ENCODE measurements at places on chromosomes 3 and 15. TPM values are rescaled to one million over a fixed set of nuclear protein-coding genes. Genes with fewer than 3 reads are reported as not detected.

GRCh38 chr3:196336319-196337145 is 1.7 kb downstream of the TM4SF19 start:
- no peaks in the 10 kb centered on the region for H3K36me3 ChIP-seq
- DNase-seq, result no peak
- no peak overlapping the region for H3K4me3 ChIP-seq
- no peak overlapping the region for H3K27ac ChIP-seq
- H3K27me3 ChIP-seq, result no peaks in the 10 kb centered on the region
- H3K4me1 ChIP-seq, result no peaks in the 10 kb centered on the region

GRCh38 chr3:27712136-27713077 is 9.7 kb downstream of the EOMES start:
- H3K4me1 ChIP-seq, result peaks cover 27% of the 10 kb centered on the region
- H3K27me3 ChIP-seq, result peaks cover 4% of the 10 kb centered on the region
- no peaks in the 10 kb centered on the region for H3K36me3 ChIP-seq
- H3K4me3 ChIP-seq, result peak overlapping the region; percentile 30

- H3K4me1 ChIP-seq, result no peaks in the 10 kb centered on the region
- H3K27ac ChIP-seq, result no peak overlapping the region
- H3K27me3 ChIP-seq, result no peaks in the 10 kb centered on the region
- H3K4me3 ChIP-seq, result no peak overlapping the region
- no peaks in the 10 kb centered on the region for H3K36me3 ChIP-seq
These were observed 108.3 kb upstream of the CHL1 start for GRCh38 chr3:88267-88666.

GRCh38 chr15:57746786-57747185 is 40.3 kb downstream of the POLR2M start:
- H3K4me1 ChIP-seq, result no peaks in the 10 kb centered on the region
- DNase-seq, result no peak
- no peak overlapping the region for H3K27ac ChIP-seq
- H3K27me3 ChIP-seq, result no peaks in the 10 kb centered on the region
- H3K4me3 ChIP-seq, result no peak overlapping the region

DNA sequence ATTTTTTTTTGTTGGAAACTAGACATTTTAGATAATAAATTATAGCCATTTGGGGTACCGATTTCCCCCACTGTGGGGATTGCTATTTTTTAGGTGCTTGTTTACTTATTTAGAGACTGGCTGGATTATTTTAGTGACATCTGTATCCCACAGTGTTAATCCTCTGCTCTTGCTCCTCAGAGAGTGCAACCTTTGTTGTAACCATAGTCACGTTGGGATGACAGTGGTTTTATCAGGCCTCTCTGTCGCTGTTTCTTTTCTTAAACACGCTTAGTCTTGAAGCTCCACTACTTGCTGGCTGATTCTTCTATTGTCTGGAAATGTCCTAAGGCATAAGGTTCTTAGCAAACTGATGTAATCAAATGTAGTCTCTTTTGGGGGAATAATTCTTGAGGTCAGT is 451.6 kb upstream of the SEMA6D start:
- H3K4me3 ChIP-seq, result no peak overlapping the region
- H3K27ac ChIP-seq, result no peak overlapping the region
- H3K4me1 ChIP-seq, result no peaks in the 10 kb centered on the region
- no peaks in the 10 kb centered on the region for H3K27me3 ChIP-seq
- no peak for DNase-seq

DNA sequence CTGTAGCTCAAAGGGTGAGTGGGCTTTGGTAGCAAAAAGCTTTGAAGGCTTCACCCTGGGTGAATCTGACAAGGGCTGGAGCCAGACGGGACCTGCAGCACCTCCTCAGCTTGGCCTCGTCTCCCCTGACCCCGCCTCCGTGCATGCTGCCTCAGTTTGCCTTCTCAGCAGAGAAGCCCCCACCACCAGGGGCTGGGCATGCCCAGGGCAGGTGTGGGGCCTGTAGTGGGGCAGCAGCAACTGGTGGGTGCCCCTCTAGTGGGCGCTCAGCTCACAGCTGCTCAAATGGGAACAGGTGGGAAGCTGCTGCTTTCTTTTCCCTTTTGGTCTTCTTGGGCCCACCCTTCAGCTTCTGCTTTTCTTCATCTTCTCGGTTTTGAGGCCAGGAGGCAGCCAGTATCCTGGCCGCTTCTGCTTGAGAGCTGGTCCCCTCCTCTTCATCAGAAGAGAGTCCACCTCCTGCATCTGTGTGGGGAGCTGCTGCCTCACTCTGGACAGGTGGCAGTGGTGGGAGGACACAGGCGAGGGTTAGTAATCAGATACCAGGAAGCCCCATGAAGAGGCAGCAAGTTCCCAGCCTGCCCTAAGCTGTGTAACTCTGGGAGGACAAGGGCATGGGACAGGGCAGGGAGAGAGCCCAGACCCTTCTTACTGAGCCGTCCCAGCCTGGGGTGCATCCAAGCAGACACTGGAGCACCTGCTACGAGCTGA is 21.0 kb downstream of the TMEM43 start:
- no peak overlapping the region for H3K4me3 ChIP-seq
- H3K4me1 ChIP-seq, result peaks cover 40% of the 10 kb centered on the region
- no peaks in the 10 kb centered on the region for H3K27me3 ChIP-seq
- H3K36me3 ChIP-seq, result peaks cover 26% of the 10 kb centered on the region
- peak; percentile 30 for DNase-seq

DNA sequence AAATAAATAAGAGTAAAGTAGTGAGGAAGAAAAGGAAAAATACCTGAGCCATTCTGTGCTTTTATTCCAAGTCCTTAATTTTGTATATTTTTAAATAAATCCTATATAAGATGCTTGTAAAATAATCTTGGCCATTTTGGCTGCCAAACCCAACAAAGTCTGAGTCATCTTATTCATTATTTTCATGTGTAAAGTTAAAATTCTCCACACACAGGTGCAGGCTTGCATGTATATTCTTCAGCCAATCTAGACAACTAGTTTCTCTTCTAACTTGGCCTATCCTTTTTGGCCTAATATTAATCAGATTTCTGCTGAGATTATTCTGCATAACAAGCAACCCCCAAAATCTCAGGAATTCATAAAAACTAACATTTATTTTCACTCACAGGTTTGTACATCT is 189.8 kb upstream of the ATP11B start:
- no peak overlapping the region for H3K27ac ChIP-seq
- H3K4me3 ChIP-seq, result no peak overlapping the region

DNA sequence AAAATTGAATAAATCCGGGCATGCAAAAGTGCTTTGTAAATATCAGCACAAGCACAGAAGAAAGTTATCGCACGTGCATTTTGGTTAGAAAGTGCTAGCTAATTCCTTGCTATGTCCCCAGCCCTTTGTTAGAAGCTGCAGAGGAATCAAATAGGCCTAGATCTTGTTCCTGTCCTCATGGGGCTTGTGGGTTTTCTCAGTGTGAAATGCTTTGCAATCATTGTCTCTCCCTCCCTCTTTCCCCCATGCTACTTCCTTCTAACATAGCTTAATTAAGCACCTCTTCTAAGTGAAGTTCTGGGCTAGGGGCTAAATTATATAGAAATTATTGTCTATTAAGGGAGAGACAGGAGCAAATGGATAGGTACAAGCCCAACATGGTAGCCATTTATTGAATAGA is 271.7 kb downstream of the RPLP1 start:
- no peaks in the 10 kb centered on the region for H3K4me1 ChIP-seq
- H3K27me3 ChIP-seq, result no peaks in the 10 kb centered on the region
- no peak for DNase-seq
- no peaks in the 10 kb centered on the region for H3K36me3 ChIP-seq

- H3K4me1 ChIP-seq, result peaks cover 18% of the 10 kb centered on the region
- H3K27me3 ChIP-seq, result no peaks in the 10 kb centered on the region
- no peak overlapping the region for H3K4me3 ChIP-seq
- no peak overlapping the region for H3K27ac ChIP-seq
- no peaks in the 10 kb centered on the region for H3K36me3 ChIP-seq
- peak; percentile 83 for DNase-seq
These were observed 7.9 kb upstream of the CYP11A1 start for GRCh38 chr15:74375303-74375693.

- no peaks in the 10 kb centered on the region for H3K4me1 ChIP-seq
- H3K4me3 ChIP-seq, result no peak overlapping the region
- DNase-seq, result no peak
- no peak overlapping the region for H3K27ac ChIP-seq
- peaks cover 34% of the 10 kb centered on the region for H3K36me3 ChIP-seq
These were observed 40.6 kb downstream of the DPP8 start for GRCh38 chr15:65476903-65477302.

- no peak overlapping the region for H3K27ac ChIP-seq
- no peaks in the 10 kb centered on the region for H3K36me3 ChIP-seq
- no peak for DNase-seq
- H3K4me3 ChIP-seq, result no peak overlapping the region
- H3K4me1 ChIP-seq, result no peaks in the 10 kb centered on the region
These were observed 133.3 kb downstream of the MDFIC2 start for GRCh38 chr3:70179111-70179510.

GRCh38 chr3:102106416-102107097 is 257.2 kb downstream of the NFKBIZ start:
- H3K27ac ChIP-seq, result no peak overlapping the region
- no peaks in the 10 kb centered on the region for H3K36me3 ChIP-seq
- no peak overlapping the region for H3K4me3 ChIP-seq
- no peaks in the 10 kb centered on the region for H3K4me1 ChIP-seq
- DNase-seq, result no peak

DNA sequence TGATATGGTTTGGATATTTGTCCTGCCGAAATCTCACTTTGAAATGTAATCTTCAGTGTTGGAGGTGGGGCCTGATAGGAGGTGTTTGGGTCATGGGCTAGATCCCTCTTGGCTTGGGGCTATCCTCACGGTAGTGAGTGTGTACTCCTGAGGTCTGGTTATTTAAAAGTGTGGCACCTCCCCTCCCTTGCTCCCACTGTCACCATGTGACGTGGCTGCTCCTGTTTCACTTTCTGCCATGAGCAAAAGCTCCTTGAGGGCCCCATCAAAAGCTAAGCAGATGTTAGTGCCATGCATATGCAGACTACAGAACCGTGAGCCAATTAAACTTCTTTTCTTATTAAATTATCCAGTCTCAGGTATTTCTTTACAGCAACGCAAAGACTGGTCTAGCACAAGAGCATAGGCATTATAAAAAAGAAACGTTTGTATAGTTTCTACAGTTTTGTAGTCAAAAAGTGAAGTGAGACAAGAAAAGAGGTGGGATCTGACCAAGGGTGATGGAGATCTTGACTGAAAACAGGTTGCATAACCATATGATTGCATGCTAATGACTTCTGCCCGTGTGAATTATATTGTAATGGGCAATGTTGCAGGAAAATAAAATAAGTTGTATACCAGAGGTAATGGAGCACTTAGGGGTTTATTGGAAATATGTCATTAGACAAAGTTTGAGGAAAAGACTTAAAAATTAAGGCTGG is 28.5 kb upstream of the CLASP2 start:
- DNase-seq, result no peak
- no peaks in the 10 kb centered on the region for H3K27me3 ChIP-seq
- no peak overlapping the region for H3K27ac ChIP-seq
- H3K36me3 ChIP-seq, result no peaks in the 10 kb centered on the region
- no peak overlapping the region for H3K4me3 ChIP-seq

- no peaks in the 10 kb centered on the region for H3K36me3 ChIP-seq
- H3K4me3 ChIP-seq, result no peak overlapping the region
- no peaks in the 10 kb centered on the region for H3K27me3 ChIP-seq
- no peak overlapping the region for H3K27ac ChIP-seq
- no peak for DNase-seq
- no peaks in the 10 kb centered on the region for H3K4me1 ChIP-seq
These were observed 36.9 kb upstream of the SPRED1 start for GRCh38 chr15:38215707-38216106.

- no peak overlapping the region for H3K27ac ChIP-seq
- H3K27me3 ChIP-seq, result no peaks in the 10 kb centered on the region
- DNase-seq, result no peak
- no peak overlapping the region for H3K4me3 ChIP-seq
- H3K36me3 ChIP-seq, result no peaks in the 10 kb centered on the region
These were observed 43.4 kb downstream of the FEZF2 start for GRCh38 chr3:62329971-62330370.

The ROBO2 gene
- 0.30 TPM for polyA plus RNA-seq

The TMEM207 gene
- polyA plus RNA-seq, result not detected

The DNAJB8 gene
- polyA plus RNA-seq, result not detected

The OR5H1 gene
- not detected for polyA plus RNA-seq

The DPPA4 gene
- 0.31 TPM for polyA plus RNA-seq

The TMEM158 gene
- polyA plus RNA-seq, result 0.07 TPM

The TERC gene
- polyA plus RNA-seq, result 0.85 TPM

The KIF23 gene
- 0.88 TPM for polyA plus RNA-seq

The OR5K2 gene
- polyA plus RNA-seq, result not detected

The RPUSD2 gene
- 5.3 TPM for polyA plus RNA-seq
